Fibroblast of the aortic adventitia (primary cell): ENCODE measurements at places on chromosomes 7 and 10. TPM values are rescaled to one million over a fixed set of nuclear protein-coding genes. Genes with fewer than 3 reads are reported as not detected.

Gene CRYGN
- total RNA-seq: 0.09 and 0.16 TPM in 2 replicates

Gene EPHA1
- not detected in 2 replicates for total RNA-seq

Gene CYP3A7
- total RNA-seq: 0.74 TPM in 1 of 2 replicates, not detected in the other

Gene SCART1
- 1.6 and 13.5 TPM in 2 replicates for total RNA-seq

Gene RAMP3
- total RNA-seq: not detected in 2 replicates

Gene ANKRD7
- 1.4 and 3.9 TPM in 2 replicates for total RNA-seq

Gene GPC2
- 1.2 and 4.5 TPM in 2 replicates for total RNA-seq

Gene SPDYE2
- total RNA-seq: 0.16 TPM in 1 of 2 replicates, not detected in the other

Gene OTUD1
- total RNA-seq: 6.1 and 8.0 TPM in 2 replicates

Gene GDF2
- total RNA-seq: not detected in 2 replicates

Gene ADGRA1
- total RNA-seq: not detected in 2 replicates

Gene NPTX2
- total RNA-seq: 0.25 and 2.5 TPM in 2 replicates

Gene ETV1
- total RNA-seq: 5.8 and 75.7 TPM in 2 replicates

Gene NXPH1
- not detected in 2 replicates for total RNA-seq

Gene MSMB
- not detected in 2 replicates for total RNA-seq

Gene NACAD
- 3.6 and 5.5 TPM in 2 replicates for total RNA-seq

Gene SOSTDC1
- 0.36 TPM in 1 of 2 replicates, not detected in the other for total RNA-seq
